ENCODE measurements at places on chromosomes 11 and 22.

GRCh38 chr22:38180841-38181452 is 683 bp downstream of the PLA2G6 start:
- peak; percentile 36 for DNase-seq

GRCh38 chr11:109808569-109808968 is 284.6 kb upstream of the ZC3H12C start:
- peak; percentile 33 for DNase-seq

GRCh38 chr11:128941573-128942271 is 949 bp downstream of the TP53AIP1 start:
- no peak for DNase-seq

GRCh38 chr11:62131170-62131464 is 7.3 kb downstream of the INCENP start:
- no peak for DNase-seq
